NAMALWA (cell line): ENCODE measurements at places on chromosomes 6 and 20.

DNA sequence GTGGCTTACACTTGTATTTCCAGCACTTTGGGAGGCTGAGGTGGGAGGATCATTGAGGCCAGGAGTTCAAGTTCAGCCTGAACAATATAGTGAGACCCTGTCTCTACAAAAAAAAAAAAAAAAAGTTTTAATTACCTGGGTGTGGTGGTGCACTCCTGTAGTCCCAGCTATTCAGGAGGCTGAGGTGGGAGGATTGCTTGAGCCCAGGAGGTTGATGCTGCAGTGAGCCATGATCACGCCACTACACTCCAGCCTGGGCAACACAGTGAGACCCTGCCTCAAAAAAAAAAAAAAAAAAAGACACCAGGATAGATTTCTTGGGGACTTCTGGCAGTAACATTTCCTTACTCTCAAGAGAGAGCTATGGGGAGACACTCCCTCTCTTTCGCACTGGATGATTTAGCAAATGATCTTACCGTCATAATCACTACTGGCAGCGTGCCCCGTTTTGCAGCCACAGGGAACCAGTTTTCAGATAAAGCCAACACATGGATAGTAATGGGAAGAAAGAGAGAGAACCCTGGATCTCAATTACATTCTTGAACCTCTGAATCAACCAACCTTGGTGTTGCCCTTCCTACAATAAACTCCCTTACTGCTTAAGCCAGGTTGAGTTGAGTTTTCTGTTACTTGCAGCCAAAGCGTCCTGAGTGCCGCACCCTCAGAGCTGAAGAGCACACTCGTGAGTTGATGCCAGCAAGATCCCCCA is 18.1 kb upstream of the PTPN1 start:
- no peak for DNase-seq

DNA sequence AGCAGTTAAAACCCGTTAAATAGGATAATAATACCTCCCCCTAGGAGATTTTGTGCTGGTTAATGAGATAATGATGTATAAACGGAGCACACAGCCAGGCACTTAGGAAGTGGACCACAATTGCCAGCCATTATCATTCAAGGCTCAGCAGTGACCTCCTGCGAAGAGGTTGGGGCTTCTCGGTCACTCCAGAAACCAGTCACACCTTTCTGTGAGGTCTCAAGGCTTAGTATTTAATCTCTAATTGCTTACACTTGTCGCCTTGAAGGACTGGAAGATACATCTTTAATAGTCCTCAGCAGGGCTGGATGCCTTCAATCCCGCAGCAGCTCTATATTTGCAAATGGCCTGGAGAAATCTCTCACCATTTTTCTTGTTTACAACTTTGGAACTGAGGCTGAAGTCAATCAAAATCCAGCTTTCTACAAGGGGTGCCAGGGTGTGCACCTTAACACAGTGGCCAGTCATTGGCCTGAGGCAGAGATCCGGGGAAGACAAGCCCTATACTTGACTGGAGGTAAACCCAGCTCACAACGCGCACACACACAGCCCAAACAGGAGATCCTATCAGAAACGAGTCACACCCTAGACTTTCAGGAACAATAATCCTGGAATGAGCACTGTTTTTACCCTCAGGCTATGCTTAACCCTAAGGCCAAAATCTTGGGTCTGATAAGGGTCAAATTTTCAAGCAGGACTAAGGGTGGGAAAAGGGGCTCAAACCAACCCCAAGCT is 1.2 kb downstream of the POU5F1 start:
- no peak for DNase-seq

DNA sequence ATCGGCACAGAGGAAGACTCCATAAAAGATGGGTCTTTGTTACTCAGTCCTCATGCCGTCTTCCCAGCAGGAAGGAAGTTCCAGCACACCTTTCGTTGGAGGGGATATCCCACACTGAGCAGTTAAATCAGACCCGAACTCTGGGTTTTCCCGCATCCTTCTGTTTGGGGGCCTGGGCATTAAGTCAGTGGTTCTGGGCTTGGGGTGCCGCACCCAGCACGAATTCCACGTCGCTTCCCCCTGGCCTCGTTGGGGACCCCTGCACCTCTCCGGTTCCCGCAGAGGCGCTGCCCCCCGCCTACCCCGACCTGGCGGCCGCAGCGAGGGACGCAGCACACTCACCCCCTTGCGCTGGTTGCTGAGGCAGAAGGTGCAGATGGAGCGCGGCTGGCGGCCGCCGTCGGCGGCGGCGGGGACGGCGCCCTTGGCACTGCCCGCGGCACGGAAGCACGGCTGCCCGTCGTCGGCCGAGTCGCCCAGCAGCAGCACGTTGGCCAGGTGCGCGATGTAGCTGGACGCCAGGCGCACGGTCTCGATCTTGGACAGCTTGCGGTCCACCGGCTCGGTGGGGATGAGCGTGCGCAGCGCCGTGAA is 641 bp downstream of the TCF15 start:
- no peak for DNase-seq

DNA sequence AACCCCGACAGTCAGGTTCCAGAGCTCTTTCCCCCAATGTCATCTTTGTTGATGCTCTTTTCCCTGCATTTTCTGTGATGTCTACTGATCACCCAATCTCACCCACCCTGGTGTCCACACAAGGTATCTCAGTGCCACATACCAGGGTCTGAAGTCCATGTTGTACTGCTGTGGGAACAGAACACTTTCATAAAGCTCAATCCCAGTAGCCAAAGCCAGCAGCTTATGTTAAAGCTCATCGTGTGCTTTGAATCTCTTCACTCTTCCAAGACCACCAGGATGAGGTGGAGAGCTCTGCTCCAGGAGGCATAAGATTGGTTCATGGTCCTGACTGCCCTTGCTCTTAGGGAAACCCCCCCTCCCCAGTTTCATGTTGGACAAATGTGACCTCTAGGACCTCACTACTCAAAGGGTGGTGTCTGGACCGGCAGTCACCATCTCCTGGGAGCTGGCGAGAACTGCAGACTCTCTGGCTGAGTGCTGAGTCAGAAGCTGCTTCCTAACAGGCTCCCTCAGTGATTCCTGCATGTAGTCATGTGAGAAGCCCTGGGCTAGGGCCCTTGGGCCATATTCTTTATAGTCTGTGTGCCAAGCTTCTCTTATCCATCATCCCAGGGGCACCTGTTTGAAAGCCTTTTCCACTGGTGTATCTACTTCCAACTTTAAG is 13.4 kb upstream of the CPNE5 start:
- DNase-seq: no peak

GRCh38 chr20:635893-636338 is 17.1 kb downstream of the SRXN1 start:
- no peak for DNase-seq
